Posterior vena cava (tissue), 2 donors: ENCODE measurements at places on chromosomes 6 and 20. TPM values are rescaled to one million over a fixed set of nuclear protein-coding genes. Genes with fewer than 3 reads are reported as not detected.

DNA sequence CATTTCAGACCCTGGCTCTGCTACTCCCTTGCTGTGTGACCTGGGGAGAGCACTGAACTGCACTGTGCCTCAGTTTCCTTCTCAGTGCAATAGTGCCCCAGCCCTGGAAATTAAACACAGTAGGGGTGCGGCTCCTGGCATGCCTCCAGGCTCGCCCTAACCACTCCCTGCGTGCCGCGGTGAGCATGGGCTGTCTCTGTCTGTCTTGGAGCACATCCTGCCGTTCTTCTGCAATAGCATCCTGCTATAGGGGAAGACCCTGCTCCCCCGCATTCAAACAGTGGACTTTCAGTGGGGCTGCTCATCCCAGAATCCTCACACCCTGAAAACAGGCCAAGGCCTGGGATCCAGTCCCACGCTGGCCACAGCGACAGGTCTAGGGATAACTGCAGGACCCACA lies 129.5 kb downstream of the FOXC1 start:
- DNase-seq: no peak

- no peak for DNase-seq
These were observed 46.5 kb downstream of the FAM217A start for GRCh38 chr6:4032475-4032874.

BAG2 gene
- 32.6 TPM for total RNA-seq

FOXF2 gene
- total RNA-seq: 1.2 TPM
